ENCODE measurements at places on chromosomes 5 and 9.

DNA sequence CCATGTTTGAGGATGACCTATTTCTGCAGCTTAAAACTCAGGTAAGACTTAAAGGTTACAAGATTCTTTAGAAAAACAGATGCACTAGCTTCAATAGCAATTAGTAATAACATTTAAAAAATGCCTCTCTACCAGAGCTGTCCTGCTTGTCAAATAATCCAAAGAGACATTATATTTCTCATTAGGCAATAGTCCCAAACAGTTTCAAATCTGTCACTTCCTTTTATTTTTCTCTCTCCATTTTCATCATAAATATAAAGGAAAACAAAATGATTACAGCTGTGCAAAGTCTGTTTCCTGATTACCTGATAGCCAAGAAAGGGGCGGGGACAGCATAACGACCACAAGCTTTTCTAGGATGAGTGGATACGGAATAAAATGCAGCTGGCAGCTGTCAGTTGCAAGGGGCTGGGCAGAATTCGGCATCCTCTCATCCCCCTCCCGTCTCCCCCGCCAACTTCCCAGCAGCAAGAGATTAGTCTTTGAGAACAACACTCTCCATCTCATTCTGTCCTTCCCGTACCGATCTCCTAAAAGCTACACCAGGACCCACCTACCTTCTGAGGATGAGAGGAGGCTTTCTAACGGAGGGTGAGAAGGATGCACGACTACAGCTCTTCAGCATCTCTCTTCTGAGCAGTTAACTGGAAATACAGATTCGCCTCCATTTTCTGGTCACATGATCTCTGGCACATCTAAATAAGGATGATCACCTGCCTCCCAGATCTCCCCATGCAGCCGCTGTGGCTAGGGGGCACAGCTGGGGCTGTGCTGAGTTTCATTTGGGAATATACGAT is 72.5 kb upstream of the PCA3 start:
- DNase-seq: no peak

GRCh38 chr5:74957906-74958305 is 91.7 kb upstream of the FAM169A start:
- DNase-seq: no peak

DNA sequence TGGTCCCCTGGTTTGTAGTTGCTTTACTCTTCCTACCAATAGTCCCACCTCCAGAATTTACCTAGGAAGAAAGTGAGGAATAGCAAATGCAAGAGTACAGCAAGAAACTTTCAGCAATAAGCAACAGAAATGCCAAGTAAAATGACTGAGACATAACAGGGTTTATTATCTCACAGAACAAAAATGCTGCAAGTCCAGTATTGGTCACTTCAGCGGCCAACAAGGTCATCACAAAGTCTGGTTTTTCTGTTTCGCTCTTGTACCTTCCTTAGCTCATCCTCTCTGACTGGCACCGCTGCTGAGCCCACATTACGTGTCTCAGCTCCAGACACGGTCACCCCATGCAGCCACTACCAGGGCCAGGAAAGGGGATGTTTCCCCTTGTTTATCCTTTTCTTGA is 82.7 kb downstream of the RFK start:
- DNase-seq: no peak

DNA sequence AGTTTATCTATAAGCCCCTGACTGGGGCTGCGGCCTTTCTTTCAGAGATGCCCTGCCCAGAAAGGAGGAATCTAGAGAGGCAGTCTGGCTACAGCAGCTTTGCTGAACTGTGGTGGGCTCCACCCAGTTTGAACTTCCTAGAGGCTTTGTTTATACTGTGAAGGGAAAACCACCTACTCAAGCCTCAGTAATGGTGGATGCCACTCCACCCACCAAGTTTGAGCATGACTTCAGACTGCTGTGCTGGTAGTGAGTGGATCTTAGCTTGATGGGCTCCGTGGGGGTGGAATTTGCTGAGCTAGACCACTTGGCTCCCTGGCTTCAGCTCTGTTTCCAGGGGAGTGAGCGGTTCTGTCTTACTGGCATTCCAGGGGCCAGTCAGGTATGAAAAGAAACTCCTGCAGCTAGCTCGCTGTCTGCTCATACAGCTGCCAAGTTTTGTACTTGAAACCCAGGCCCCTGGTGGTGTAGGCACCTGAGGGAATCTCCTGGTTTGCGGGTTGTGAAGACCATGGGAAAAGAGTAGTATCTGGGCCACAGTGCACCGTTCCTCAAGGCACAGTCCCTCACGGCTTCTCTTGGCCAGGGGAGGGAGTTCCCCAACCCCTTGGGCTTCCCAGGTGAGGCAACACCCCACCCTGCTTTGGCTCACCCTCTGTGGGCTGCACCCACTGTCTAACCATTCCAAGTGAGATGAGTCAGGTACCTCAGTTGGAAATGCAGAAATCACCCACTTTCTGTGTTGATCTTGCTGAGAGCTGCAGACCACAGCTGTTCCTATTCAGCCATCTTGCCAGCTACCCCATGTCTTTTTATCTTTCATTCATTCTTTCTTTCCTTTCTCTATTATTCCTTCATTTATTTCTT is 211.8 kb upstream of the C9orf72 start:
- DNase-seq: no peak

GRCh38 chr5:36521838-36522745 is 84.3 kb upstream of the SLC1A3 start:
- DNase-seq: no peak

- DNase-seq: no peak
Observed at GRCh38 chr9:125551781-125552180, 155.2 kb downstream of the MAPKAP1 start.

All from esophagus muscularis mucosa (tissue), 4 donors.